ENCODE measurements at places on chromosomes 3 and 15.

- DNase-seq, result no peak
These were observed 8.5 kb downstream of the TRAT1 start for GRCh38 chr3:108830991-108831614.

DNA sequence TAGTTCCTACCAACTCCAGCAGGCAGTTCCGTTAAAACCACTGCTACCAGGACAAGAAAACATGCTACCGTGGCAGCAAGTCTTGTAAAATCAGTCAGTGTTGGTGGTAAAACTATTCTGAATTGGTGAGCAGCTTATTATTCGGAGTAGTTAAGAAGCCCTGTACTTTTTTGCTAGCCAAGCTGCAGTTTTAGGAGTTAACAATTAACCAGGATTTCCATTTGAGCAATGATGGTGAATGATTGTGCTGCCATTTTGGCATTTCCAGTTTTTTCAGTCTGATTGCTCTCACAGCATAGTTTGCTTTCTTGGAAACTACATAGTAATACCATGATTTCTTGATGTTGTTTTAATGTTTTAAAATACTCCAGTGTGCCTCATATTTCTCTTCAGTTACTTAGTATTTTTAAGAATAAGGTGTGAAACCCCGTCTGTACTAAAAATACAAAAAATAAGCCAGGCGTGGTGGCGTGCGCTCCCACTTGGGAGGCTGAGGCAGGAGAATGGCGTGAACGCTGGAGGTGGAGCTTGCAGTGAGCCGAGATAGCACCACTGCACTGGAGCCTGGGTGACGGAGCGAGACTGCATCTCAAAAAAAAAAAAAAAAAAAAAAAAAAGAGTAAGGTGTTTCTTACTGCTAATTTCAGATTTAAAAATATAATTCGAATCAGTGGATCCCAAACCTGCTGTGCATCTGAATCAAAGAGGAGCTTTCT, 43.8 kb upstream of the SCAANT1 start:
- DNase-seq, result no peak

GRCh38 chr15:70083946-70084345, 13.8 kb downstream of the TLE3 start:
- no peak for DNase-seq

DNA sequence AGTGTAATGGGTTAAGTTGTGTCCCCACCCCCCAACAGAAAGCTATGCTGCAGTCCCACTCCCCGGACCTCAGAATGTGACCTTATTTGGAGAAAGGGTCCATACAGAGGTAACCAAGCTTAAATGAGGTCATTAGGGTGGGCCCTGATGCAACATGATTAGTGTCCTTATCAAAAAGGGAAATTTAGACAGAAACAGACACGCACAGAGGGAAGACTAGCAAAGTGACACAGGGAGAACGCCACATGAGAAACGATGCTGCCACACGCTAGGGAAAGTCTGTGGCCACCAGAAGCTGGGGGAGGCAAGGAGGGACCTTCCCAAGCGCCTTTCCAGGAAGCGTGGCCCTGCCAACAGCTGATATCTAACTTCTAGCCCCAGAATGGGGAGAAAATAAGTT, 65.4 kb downstream of the RPN1 start:
- DNase-seq, result no peak

- DNase-seq, result no peak
These were observed 530.6 kb upstream of the ROBO2 start for GRCh38 chr3:76509179-76509830.

GRCh38 chr3:12861611-12862010, 20.2 kb upstream of the RPL32 start:
- DNase-seq, result no peak
